ENCODE measurements at places on chromosomes 1 and 21.

- DNase-seq = no peak
Measured at GRCh38 chr1:21534146-21534545, 24.9 kb downstream of the ALPL start.

GRCh38 chr1:9211291-9211811, 23.2 kb upstream of the H6PD start:
- no peak for DNase-seq

- DNase-seq = no peak
Measured at GRCh38 chr1:82197606-82198005, 396.9 kb downstream of the ADGRL2 start.

DNA sequence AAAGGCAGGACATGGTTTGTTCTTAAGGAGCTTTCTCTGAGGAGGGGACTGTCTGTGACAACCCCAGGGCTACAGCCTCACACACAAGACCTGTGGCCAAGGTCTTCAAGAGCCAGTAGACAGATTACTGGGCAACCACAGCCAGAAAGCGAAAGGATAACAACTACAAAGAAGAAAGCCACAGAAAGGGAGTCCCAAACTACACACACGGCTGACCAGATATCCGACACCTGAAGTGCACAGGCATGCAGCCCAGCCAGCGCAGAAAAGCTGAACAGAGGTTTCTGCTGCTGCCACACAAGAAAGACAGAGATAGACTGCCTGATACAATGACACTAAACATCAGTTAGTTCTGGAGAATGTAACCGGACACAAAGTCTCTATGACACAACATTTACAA, 21.4 kb upstream of the NADK start:
- no peak for DNase-seq

DNA sequence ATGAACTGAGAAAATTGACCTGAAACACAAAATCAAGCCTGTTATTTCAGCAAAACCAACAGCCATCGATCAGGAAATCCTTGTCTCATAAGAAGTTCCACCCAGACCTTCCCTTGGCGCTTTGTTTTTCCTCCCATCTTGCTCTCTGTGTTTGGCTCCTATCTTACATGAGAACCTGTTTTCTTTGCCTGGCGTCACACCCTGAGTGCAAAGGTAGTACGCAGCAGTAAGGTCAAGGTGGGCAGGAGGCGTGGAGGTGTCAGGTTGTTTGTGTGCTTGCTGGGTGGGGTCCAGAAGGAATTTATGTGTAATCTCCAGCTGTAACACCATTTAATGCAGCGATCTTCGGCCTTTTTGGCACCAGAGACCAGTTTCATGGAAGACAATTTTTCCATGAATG, 50.5 kb downstream of the C1orf21 start:
- DNase-seq = no peak

- DNase-seq = peak; percentile 28
Measured at GRCh38 chr1:206725109-206725963, 40.6 kb downstream of the MAPKAPK2 start.

GRCh38 chr1:158028969-158029368, 35.5 kb downstream of the KIRREL1 start:
- DNase-seq = no peak

GRCh38 chr1:13451399-13451965, 41.2 kb downstream of the PRAMEF20 start:
- DNase-seq = peak; percentile 48

DNA sequence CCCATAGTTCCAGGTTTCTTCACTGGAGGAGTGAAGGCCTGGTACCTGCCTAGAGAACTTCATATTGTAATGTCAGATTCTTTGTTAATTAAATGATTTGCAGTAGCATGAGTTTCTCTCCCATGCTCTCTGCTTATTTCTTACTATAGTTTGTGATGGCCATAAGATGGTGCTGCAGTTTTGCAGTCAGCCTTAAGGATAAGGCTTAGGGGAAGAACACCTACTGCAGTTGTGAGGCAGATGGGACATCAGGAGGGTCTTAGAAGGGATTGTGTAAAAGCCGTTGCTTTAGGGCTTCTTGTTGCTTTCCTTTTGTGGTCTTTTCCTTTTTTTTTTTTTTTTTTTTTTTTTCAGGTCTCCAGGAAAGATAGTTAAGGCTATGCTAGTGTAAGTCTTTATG, 61.8 kb downstream of the MACF1 start:
- DNase-seq = peak; percentile 97

DNA sequence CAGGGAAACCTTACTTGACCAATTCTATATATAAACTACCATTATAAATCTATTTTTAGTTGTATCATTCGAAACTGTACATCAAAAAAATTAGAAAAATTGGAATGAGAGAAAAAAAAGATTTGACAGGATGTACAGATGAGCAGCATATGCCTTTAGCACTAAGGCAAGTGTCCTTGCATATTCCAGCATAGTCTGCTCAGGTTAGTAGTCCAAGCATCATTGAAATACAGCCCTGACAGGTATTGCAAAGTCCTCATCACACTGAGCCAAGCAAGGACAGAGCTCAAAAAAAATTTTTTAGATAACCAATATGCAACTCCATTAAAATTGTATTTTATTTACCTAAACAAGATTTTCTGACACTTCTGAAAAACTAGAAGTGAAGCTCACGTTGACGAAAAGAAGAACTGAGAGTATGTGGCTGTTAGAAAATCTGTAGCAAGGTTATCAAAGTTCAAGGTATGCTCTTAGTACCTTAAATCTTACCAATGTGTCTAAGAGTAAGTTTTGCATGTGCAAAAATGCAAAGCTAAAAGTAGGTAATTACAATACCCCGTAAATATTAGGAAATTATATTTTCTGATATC, 465.6 kb upstream of the ADGRL4 start:
- no peak for DNase-seq

GRCh38 chr1:118333601-118334210, 148.7 kb upstream of the SPAG17 start:
- DNase-seq = peak; percentile 72

DNA sequence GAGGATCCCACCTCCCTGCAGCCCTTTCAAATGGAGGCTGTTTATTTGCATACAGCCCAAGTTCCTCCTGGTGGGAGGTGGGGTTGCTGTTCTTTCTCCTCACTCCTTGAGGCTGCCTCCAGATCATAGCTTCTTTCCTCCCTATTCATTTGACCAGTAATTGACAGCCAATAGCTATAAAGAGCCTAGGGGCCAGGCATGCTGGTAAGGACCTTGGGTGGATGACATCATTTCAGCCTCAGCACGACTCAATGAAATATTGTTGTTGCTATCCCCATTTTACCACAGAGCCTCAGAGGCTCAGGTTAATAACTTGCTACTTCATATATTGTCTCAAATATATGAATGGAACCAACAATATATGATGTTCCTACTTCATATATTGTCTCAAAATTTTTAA, 31.1 kb downstream of the ZSCAN20 start:
- no peak for DNase-seq

DNA sequence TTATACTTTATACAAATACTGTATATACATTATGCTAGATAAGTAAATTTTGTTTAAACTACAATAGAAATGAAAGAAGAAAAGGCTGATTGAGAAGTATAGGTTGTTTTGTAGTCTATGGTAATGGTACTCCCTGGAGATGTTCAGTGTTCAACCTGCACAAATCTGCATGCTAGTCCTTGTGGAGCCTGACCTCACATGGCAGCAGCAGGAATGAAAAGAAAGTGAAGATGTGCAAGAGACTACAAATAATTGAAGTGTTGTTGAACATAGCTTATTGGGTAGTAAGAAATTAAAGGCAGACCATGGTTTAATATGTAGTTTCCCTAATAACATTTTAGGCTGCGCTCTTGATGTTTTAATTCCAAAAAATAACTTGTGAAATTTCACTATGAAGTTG, 201.2 kb downstream of the TGFB2 start:
- no peak for DNase-seq

DNA sequence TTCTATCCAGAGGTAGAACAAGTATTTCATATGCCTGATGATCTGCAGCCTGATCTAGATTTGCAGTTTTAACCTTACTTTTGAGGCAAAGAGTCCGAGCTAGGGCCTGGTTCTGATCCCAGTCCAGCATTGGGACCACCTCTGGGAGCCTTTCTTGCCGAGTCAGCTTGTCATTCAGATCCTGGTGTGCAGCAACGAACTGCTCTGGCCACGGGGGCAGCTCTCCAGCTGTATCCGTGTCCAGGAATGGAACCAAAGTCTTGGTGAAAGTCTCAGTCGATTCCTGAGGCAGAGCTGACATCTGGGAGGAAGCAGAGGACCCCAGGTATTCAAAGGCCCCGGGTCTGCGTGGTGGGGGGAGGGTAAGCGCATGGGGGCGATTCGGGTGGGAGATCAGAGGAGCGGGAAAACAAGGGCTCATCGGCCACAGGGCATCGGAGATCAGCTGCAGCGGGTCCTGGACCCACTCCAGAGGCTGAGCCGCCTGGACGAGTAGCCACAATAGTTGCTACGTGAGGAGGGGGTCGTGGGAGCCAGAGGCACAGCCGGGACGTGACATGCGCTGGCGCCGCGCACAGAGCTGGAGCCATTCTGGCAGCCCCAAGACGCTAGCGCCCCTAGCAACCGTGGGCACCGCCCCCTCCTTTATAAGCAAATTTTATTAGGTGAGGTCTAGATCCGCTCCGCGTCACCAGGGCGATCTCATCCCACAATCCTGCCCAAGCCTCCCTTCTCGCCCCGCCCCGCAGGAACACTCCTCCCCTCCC, 32.4 kb upstream of the BSDC1 start:
- peak; percentile 29 for DNase-seq

DNA sequence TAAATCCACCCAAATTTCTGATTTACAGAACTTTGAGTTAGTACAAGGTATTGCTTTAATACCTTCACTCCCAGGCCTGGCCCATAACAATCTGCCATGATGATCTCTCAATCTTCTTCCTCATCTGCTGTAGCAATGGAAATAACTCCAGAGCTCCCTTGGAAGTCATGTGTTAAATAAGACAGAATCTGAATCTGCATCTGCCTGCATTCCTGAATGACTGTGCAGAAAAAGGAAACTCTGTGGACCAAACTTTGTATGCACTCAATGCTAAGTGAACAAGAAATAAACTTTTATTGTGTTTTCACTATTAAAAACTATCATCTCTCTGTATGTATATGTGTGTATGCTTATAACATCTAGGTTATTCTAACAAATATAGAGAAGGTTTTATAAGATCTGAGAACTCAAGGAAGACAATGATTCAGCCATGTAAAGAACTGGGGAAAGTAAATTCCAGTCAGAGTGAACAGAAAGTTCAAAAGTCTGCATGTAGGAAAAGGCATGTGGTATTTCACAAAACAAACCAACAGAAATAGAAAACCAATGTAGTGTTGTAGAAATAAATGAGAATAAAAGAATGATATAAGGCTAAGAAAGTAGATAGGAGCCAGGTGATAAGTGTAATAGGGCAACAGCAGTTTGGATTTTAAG, 390.2 kb downstream of the USH2A start:
- DNase-seq = no peak

GRCh38 chr1:51679435-51679834, 62.5 kb downstream of the OSBPL9 start:
- DNase-seq = no peak

DNA sequence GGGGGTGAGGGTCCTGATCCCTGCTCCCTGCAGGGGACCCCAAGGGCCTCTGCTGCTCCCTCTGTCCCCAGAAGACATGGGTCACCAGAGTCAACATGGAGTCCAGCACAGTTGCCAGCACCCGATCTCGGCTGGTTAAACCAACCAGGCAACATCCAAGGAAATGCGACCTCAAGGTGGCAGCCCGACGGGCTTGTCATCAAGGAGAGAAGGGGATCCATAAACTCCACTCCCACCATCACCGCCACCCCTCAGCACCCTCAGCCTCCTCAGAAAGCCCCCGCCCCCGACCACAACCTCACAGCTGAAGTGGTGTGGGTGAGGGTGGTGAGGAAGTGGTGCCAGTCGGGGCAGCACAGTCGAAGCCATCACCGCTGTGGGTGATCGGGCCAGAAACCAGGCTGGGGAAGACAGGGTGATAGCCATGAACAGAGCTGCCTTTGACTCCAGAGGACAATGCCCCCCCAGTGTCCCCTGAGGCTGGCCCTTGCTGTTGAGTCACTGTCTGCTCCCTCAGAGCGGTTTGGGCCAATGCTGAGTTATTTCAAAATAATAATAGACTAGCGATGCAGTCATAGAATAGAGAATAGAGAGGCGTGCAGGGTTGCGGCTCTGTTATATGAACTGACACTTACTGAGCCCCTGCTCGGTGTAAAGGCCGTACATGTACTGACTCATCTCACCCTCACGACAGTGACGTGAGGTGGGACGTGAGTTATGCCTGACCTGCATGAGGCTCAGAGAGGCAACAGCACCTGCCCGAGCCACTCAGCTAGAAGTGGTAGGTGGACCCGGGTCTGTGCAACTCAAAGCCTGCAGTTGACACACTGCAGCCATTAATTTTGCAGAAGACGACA, 88.7 kb upstream of the IFFO2 start:
- DNase-seq = no peak

GRCh38 chr21:29718081-29718815, 221.5 kb downstream of the GRIK1 start:
- DNase-seq = no peak

- DNase-seq = no peak
Measured at GRCh38 chr1:192170196-192170984, 12.1 kb downstream of the RGS18 start.

GRCh38 chr1:112870887-112871646, 84.9 kb downstream of the SLC16A1 start:
- no peak for DNase-seq

DNA sequence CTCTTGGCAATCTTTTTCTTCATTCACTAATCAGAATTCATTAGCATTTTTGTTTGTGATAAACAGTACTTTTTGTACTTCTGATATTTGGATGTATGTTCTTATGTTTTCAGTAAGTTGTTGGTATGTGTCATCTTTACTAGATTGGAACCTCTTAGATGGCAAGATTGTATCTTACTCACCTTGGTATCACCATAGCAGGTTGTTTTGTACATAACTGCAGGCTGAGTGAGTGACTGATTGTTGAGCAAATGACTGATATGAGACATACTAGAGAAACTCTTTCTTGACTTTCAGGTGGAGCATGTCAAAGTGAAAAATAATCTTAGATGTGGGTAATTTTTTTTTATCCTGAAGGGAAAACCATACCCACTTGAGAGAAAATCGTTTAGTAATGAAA, 173.7 kb downstream of the CLEC20A start:
- DNase-seq = no peak

GRCh38 chr1:172897738-172898137, 153.0 kb downstream of the TNFSF18 start:
- no peak for DNase-seq

GRCh38 chr21:42525029-42525581, 11.5 kb downstream of the SLC37A1 start:
- no peak for DNase-seq

Data from DMS 273 treated with DMSO at 0.1 percent for 48 hours (cell line).